ENCODE measurements at places on chromosomes 3 and 15.

- DNase-seq = no peak
Measured at GRCh38 chr3:25962255-25962654, 172.4 kb downstream of the OXSM start.

- DNase-seq = no peak
Measured at GRCh38 chr3:29686889-29687592, 406.2 kb downstream of the RBMS3 start.

DNA sequence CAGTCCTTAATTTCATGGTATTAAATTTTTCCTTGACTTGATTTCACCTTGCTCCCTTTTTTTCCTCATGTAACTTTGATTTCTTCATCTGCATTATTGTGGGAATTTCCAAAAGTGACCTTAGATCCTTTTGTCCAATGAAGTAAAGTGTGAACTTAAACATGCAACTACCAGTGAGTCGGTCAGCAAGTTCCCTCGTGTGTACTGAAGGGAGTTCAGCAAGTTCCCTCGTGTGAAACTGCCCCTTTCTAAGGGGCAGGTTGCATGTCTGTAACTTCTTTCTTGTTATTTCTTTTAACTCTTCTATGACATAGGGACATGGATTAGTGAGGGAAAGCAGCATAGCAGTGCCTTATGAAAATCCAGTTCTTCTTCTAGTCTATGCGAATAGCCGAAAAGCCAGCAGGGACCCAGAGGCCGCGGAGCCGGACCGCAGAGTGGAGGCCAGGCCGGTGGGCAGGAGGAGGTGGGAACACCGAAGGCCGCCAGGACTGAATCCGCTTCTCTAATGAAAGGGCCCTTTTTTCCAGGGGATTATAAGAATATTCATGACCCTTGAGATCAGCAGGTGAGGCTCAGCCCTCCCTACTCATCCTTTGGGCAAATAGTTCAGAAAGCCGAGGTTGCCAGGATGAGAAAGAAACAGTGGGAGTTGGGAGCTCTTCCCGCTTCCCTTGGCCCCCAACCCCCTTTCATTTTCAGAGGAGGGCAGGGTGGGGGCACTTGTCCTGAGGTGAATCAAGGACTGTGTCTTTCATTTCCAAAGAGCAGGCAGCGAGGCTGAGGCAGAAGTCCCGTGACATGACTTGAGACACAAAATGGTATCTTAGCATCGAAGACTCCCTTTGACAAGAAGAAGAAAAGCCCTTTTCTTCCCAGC, 117.5 kb downstream of the OPA1 start:
- DNase-seq = no peak

DNA sequence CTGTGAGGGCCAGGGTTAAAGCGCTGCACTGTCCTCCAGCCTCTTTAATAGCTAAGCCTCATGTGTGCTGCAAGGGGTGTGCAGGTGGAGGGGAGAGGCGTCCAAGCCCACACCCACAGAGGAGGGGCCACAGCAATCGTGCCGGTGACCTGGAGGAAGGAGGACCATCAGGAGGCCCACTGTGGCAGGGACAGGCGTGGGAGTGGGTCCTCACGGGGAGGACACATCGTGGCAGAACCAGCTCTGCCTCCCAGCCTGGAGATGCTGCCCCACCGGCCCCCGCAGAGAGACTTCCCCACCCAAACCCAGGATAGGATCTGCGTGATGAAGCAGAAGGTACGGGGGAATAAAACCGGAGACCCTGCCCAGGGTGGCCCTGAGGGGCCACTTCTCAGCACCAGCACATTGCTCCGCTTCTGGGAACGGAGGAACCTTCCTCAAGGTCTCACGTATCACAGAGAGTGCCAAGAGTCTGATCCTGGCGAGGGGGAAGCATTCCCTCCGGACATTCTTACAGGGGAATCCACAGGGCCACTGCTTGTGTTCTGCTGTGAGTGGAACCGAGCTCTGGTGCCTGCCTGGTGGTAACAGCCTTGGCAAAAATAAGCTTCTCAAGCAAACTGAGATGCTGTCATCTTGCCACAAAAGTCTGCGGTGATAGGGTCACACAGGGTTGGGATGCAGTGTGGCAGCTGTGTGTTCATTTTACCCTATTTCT, 199.8 kb downstream of the XXYLT1 start:
- DNase-seq = no peak

DNA sequence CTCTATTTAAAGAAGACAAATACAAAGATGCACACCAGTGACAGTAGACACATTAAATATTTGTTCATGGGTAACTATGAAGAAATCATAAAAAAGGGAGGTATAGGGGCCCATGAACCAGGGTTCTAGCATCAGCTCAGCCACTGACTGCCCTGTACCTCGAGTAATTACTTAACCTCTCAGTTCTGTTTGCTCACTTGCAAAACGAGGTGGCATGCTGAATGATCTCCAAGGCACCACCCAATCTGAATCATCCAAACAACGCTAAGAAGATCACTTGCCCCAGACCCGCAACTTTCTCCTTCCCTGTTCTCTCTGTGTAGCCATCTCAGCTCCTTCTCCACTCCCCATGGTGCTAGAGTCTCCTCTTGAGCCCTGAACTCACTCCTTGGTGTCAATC, 374.7 kb downstream of the VPS13C start:
- no peak for DNase-seq

GRCh38 chr15:92448370-92448769, 54.7 kb downstream of the ST8SIA2 start:
- no peak for DNase-seq

All from CD4-positive, alpha-beta T cell (primary cell).